Cardiac fibroblast (primary cell): ENCODE measurements at places on chromosomes 4 and X.
A peak's percentile ranks its signal among the peaks of the same experiment; 100 is the strongest.

DNA sequence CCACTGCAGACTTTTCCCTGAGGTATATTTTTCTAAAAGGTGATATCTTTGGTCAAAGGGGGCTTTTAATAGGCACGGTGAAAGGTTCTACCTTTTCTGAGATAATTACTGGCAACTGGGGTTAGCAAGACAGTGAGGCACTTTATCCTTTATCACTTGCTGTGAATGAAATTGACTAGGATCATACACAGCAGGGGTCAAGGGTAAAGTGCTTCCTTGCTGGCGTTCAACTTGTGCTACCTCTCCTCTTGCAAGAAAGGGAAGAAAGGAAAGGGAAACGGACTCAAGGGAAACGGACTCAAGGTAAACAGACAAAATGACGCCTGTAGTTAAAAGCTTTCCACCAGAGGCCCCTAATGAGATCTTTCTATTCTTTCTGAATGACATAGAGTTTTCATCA is 78.6 kb upstream of the RAPGEF2 start:
- DNase-seq, result no peak

- peak; percentile 26 for DNase-seq
Observed at GRCh38 chr4:8409264-8410065, 31.1 kb downstream of the ACOX3 start.

GRCh38 chr4:53490965-53491622 is 100.2 kb downstream of the LNX1 start:
- DNase-seq, result peak; percentile 96

GRCh38 chr4:101355767-101356702 is 8.7 kb upstream of the PPP3CA start:
- DNase-seq, result peak; percentile 83

GRCh38 chr4:99724067-99724466 is 66.4 kb upstream of the C4orf54 start:
- peak; percentile 32 for DNase-seq

GRCh38 chr4:109207061-109207460 is 95.4 kb downstream of the COL25A1 start:
- peak; percentile 17 for DNase-seq

DNA sequence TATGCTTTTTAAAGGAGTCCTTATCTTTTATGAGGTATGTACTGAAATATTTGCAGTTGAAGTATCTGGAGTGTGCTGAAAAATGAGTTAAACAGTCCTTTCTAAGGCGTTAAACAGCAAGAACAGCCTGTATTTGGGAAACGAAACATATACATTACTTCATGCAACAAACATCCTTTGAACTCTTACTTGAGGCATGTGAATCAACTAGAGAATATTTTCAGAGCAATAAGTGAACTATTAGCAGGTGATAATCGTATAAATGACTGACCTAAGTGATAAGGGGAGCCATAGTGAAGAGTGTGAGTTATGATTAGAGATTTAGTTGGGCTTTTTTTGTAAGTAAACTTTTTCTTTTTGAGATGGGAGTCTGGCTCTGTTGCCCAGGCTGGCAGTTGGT is 45.9 kb upstream of the RHOH start:
- no peak for DNase-seq

- DNase-seq, result no peak
Observed at GRCh38 chr4:80107374-80107773, 34.3 kb upstream of the ANTXR2 start.

DNA sequence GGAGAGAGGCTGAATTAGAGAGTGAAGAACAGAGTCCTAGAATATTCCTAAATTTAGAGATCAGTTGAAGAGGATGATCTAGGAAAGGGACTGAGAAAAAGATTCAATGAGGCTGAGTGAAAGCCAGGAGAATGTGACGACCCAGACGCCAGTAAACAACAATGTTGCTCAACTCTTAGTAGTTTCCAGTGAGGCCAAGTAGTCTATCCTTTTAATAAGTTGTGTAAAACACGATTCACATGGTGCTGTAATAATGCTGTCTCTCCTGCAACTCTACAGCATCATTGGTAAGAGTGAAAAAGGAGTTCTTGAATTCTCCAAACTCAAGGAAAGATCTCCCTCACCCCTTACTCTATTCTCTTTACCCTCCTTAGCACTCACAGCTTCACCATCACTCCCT is 140.3 kb downstream of the CFAP299 start:
- no peak for DNase-seq

- peak; percentile 90 for DNase-seq
Observed at GRCh38 chr4:139099366-139099982, 77.5 kb downstream of the ELF2 start.

DNA sequence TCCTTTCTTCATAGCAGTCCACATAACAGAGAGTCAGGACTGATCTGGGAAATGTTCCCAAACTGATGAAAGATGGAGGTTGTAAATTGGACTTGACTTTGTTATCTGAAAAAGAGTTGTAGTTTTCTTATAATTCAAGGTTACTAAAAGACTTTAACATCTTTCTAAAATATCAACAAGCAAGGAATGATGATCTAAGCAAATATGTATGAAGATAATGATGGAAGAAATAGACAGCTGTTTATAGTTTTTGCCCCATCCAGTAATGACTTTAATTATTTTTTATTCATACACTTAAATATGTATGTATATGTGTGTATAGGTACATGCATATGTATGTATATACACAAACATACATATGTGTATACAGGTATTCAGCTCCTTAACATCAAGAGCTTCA is 411.1 kb upstream of the SPOCK3 start:
- no peak for DNase-seq

- no peak for DNase-seq
Observed at GRCh38 chr4:168852933-168853713, 156.9 kb downstream of the CBR4 start.

DNA sequence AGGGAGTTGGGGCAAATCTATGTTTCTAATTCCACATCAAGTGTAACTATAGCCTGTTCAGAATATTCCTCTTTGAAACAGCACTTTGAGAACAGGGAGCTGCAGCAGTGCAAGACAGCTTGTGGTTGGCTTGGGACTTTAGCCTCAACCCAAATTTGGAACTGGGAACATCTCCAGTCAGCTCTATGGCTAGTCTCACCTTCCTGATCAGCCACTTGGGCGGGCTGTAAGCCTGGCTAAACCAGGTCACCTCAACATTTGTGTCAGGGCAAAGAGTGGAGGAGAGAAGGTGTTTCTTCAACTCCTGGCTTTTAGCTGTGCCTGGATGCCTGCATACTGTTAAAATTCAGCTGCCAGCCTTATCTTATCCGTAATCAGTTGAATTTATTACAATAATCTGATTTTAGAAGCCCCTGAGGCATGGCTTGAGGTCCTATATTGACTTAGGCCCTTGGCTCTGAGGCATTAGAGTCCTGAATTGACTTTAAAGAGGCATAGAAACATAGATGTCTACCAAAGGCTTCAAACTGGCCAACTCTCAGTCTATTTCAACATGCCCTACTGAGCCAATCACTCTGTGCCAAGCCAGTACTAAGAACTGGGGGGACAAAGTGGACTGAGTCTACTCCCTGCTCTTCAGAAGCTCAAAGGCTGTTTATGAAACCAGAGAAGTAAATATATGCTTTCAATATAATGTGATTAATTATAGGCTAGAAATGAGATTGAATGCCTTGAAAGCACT is 18.7 kb upstream of the AR start:
- DNase-seq, result no peak

GRCh38 chr4:155703486-155704247 is 37.0 kb downstream of the GUCY1A1 start:
- peak; percentile 11 for DNase-seq

DNA sequence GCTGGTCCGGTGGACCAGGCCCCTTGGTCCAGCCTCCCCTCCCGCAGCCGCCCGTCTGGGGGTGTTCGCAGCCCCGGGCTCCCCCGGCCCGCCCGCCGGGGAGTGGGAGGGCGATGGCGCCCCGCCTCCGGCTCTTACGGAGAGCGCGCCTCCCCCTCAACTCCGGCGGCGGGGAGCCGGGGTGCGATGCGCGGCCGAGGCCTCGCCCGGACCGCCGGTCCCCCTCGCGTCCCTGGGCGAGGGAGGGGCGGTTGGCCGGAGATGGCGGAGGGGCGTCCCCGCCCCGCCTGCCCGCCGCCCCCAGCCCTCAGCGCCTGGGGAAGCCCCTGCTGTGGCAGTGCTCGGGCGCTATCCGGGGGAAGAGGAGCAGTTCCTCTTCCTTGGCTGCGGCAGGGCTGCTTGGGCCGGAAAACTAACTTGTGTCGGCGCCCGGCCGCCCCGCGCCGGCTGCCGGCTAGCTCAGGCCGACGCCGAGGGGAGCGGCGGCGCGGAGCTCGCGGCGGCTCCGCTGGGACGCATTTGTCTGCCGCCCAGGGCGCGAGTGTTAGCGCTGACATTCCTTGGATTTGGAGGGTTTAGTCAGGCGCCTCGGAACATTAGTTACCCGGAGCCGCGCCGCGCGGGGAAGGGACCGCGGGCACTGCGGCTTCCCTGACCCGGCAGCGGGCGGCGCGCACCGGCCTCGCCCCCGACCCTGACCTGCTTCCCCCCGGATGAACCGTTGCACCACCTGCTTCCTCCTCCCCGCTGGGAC is 994 bp downstream of the GALNT7 start:
- peak; percentile 76 for DNase-seq

GRCh38 chr4:184136525-184136924 is 81.1 kb downstream of the ENPP6 start:
- no peak for DNase-seq

GRCh38 chr4:184941671-184942418 is 76.4 kb upstream of the HELT start:
- no peak for DNase-seq

GRCh38 chr4:87003266-87003665 is 68.5 kb downstream of the AFF1 start:
- no peak for DNase-seq

GRCh38 chrX:111857534-111858060 is 18.4 kb upstream of the TRPC5OS start:
- no peak for DNase-seq

DNA sequence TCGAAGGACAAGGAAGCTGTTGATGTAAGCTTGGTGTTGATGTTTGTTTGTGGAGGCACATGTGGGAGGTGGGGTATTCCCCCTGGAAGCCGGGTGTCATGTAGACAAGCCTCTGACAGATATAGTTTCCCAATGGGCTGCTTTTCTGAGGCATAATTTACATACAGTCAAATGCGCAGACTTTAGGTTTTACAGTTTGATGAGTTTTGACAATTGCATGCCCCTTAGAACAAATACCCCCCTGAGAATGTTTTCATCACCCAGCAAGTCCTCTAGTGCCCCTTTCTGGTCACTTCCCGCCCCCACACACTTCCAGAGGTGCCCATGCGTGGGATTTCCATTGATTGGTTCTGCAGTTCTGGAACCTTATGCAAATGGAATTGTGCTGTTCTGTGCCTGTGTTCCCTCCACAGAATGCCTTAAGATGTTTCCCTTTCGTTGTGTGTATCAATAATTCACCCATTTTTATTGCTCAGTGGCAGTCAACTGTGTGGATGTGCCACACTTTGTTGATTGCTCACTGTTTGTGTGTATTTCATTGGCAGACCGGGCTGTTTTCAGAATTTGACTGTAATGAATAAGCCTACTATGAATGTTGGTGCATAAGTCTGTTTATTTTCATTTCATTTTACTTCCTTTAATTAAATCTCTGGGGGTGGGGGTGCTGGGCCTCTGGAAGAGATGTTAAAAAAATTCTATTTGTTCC is 8.5 kb downstream of the EVC start:
- no peak for DNase-seq

- DNase-seq, result no peak
Observed at GRCh38 chrX:123962006-123962467, 531 bp downstream of the STAG2 start.
